NCI-H1417 treated with DMSO at 0.1 percent for 48 hours (cell line): ENCODE measurements at places on chromosomes 3 and 15.

DNA sequence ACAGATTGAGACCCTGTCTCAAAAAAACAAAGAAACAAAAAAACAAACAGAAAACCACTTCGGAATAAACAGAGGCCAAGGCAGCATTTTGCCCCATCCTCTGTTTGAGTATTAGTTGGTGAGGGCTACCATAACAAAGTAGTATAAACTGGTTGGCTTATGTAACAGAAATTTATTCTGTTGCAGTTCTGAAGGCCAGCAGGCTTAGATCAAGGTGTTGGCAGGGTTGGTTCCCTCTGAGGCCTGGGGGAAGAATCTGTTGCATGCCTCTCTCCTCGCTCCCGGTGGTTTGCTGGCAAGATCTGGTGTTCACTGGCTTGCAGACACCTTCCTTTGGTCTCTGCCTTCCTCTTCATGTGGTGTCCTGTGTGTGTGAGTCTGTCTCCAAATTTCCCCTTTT, 261.6 kb downstream of the PDZRN3 start:
- no peak for DNase-seq

GRCh38 chr3:114446600-114446999, 152.8 kb downstream of the TIGIT start:
- no peak for DNase-seq

DNA sequence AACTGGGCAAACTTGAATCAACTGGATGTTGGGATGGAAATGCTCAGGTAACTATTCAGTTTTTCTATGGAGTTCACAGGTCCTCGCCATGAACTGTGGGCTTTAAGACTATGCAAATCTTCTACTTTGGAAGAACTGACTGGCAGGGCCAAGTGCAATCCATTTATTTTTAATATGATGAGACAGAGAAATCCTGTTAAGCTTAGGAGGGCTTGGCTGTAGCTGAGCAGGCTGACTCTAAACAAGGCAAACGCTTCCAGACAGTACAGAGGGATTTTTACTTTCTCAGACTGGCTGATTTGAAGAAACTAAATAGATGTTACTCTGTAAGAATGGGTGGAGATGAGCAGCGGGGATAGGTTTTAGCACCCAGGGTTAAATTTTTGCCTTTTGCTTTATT, 194.2 kb upstream of the ICE2 start:
- DNase-seq = no peak

- DNase-seq = no peak
Measured at GRCh38 chr3:73036694-73037591, 24.5 kb upstream of the EBLN2 start.

- no peak for DNase-seq
Measured at GRCh38 chr15:95377258-95377852, 953.1 kb upstream of the NR2F2 start.

DNA sequence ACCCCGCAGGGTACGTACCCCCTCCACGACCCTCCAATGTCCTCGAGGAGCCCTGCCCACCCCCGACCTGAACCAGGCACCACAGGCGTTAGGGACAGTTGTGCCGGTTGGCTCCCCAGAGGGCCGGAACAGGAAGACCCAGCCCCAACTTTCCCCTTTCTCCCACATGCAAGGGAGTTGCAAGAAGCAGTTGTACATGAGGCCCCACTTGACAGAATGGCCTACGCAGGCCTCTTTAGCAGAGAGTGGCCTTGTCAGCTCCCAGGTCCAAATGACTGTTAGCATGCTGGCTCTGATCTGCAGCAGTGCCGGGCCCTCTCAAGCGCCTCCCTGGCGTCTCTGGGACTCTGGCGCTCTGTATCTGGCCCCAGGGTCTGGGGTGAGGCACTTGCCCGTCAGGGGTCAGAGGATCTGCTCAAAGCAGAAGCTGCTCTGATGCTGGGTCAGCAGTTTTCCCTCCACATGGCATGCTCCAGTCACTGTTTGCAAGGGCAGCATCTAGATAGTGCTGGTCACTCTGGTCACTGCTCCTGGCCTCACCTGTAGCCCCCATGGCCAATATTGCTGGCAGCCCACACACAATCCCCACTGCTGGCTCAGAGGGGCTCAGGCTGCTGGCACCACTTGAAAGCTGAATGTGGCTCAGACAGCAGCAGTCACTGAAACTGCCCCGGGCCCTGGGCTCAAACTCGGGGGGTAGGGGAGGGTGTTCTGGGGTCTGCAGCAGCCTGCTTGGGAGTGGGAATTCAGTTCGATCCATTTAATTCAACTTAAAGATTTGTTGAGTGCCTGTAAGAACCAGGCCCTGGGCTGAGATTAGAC, 254.5 kb downstream of the FAM43A start:
- DNase-seq = no peak

DNA sequence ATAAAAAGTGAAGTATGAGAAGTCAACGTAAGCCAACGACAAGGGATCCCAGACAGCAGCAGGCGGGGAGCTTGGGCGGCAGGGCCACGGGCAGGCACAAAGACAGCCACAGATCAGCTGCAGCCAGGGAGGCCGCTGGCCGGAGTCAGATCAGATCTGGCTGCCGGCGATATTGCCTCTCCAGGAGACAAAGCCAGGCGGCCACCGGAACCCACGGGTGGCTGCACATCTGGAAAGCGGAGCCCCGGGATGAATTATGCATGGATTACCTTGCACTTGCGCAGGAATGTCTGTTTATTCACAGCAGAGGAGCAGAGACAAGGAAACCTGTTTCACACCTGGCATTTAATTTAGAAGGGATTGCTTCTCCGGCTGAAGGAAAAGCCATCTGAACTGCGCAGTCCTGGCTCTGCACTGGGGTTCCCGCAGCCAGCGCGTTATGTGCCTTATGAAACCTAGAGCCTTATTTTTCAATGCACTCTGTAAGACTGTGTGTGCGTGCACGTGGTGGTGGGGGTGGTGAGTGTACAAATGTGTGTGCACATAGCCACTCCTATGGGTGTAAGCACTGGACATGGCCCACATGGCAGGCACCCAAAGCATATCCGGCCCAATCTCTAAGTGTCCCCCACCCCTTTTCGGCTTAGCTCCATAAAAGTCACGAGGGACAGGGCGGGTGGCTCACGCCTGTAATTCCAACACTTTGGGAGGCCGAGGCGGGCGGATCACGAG, 427.8 kb upstream of the MCTP2 start:
- no peak for DNase-seq

- DNase-seq = no peak
Measured at GRCh38 chr3:150376001-150376848, 31.9 kb upstream of the TSC22D2 start.

GRCh38 chr15:41730543-41730942, 43.7 kb upstream of the MAPKBP1 start:
- DNase-seq = no peak

DNA sequence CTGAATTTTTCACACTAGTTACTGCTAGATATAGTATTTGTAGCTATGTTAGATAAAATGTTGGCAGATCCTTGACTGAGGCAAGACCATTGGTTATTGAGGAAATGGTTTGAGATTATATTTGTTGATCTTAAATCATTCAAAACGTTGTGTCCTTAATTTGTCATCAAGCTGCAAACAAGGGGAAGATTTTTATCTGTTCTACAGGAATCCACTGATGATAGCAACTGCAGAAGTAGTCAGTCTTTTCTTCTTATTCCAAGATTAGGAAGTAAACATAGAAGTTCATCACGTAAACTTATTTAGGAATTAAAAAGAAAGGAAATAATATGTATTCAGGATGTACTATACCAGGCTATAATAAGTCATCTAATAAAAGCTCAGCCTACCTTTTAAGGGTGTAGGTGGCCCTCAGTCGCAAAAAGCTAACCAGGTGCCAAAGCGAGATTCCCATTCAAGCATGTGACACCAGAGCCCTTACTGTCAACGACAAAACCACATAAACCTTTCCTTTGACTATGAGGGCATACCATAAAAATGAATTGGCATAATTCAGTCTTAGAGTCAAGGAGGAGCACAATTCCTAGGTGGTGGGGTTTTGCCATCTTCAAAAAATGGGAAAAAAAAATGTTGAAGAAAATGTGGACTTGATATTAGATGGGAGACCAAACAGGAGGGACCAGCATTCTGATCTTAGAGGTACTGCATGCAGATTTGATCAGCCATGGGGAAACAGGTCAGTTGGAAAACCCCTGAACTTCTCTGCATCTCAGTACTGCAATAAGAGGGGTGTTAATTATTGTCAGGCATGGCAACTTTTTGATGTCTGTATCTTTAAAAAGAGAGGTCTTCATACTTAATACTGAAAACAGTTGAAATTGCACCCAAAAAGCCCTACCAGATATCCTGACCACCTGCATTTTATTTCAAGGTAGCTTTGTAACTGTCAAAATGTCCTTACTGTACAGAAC, 212.5 kb upstream of the UBE2E1 start:
- DNase-seq = no peak

- no peak for DNase-seq
Measured at GRCh38 chr3:8650583-8651416, 6.2 kb upstream of the SSUH2 start.

DNA sequence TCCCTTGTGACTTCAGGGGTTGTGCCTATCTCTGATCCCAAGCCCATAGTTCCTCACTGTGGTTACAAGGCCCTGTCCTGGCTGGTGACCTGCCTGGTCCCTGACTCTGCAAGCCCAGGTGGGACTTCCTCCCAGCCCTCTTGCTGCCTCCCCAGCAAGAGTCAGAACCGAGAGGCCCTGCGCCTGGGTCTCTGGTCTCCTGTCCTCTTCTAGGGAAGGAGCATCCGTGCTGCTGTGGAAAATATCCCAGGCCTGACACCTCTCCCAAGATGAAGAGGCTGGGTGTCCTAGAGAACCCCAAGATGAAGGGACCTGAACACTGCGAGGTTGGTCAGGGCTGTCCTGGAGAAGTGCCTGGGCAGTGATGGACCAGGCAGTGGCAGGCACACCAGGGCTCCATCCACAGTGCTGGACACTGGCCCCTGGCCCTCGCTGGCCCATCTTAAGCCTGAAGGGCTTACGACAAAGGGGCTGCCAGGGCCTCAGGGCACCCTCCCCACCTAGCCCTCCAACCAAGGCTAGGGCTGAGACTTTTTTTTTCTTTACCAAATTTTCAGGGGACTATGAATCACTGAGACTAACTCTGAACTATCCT, 32.7 kb downstream of the PTH1R start:
- no peak for DNase-seq

DNA sequence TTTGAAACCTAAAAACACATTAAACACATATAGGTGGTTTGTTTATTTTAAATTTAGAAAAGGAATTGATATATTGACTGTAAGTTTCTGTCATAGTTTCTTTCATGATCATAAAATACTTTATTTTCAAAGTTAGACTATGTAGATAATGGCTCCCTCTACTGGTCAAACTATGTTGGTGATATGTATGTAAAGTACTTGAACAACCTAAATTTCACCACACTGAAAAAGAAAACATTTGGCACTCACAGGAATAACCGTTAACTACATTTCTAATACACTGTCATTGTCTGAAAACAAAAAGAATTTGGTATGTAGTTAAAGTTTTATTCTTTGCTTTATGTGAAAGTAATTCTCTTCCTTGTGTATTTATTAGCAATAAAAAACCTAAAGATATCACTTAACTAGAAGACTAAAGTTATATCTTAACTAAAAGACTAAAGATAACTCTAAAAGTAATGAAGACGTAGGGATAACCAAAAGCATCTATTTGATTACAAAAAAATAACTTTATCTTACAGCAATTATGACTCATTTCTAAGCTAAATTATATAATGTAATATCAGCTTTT, 427.5 kb downstream of the VGLL3 start:
- DNase-seq = peak; percentile 46

DNA sequence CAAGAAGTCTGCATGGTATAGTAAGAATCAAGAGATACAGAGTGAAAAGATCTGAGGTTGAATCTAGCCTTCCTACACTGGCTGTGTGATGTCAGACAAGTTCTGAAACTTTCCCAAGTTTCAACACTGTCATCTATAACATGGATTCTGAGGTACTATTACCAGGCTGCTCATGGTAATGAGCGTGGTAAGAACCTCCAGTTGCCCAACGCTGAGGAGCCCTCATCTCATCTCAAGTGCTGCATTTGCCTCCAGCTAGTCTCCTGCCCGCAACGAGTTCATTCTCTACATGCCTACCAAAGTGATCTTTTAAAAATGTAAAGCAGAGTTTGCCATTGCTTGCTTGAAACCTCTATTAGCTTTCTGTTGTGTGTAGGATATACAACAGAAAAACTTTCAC, 168.1 kb downstream of the NEK11 start:
- DNase-seq = no peak

- no peak for DNase-seq
Measured at GRCh38 chr15:65275728-65276126, 11.0 kb downstream of the PARP16 start.

GRCh38 chr3:180280555-180280954, 243.8 kb upstream of the PEX5L start:
- no peak for DNase-seq

GRCh38 chr3:22981166-22981565, 222.0 kb upstream of the UBE2E2 start:
- DNase-seq = peak; percentile 38

DNA sequence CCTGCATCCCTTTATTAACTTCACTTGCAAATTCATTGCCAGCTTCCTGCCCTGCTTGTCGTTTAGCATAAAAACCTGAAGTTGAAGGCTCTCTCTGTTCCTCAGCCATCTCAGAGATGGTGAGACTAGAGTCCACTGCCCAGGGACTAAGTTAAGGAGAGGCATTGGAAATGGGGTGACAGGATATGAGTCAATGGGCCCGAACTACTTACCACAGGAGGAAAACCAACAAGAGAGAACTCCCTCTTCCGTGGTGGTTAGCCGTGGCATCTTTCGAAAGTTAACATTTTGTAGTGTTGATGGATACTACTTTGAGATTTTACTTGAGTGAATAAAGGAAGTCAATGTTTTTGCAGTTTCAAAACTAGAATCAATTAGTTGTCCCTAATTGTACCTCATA, 65.3 kb downstream of the LRTM1 start:
- no peak for DNase-seq

- DNase-seq = no peak
Measured at GRCh38 chr3:57646723-57647122, 46.2 kb downstream of the DENND6A start.

GRCh38 chr3:59727902-59728586, 678.2 kb upstream of the CFAP20DC start:
- no peak for DNase-seq

- peak; percentile 17 for DNase-seq
Measured at GRCh38 chr3:60536420-60536819, 714.8 kb downstream of the FHIT start.

- DNase-seq = peak; percentile 51
Measured at GRCh38 chr3:50292159-50293078, at the start of gene IFRD2. IFRD2 (minus strand) TSS chr3:50292429; CDS start chr3:50292274, 155 bp downstream.

GRCh38 chr3:111615880-111616279, 20.7 kb upstream of the ZBED2 start:
- DNase-seq = no peak

DNA sequence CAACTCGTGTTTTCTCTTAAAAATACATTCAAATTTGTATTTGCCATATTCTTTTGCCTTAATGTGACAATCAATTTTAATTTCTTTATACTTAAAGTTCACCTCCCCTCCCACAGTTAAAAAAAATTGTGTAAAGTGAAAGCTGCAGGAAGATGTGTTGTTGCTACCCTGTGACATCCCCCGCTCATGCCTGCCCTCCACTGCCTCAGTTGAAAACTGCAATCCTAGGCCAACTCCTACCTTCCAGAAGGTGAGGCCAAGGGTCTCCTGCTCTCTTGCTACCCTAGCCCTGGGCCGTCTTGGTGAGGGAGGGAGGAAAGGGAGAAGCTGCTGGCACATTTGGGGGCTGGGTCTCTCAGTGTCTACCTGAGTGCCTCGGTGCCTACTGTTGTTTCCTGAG, 57.0 kb upstream of the CMTM7 start:
- DNase-seq = no peak
